GM23248 (cell line): ENCODE measurements at places on chromosomes 6 and 20. TPM values are rescaled to one million over a fixed set of nuclear protein-coding genes. Genes with fewer than 3 reads are reported as not detected.

GRCh38 chr20:49659056-49659455 is 54.6 kb downstream of the B4GALT5 start:
- DNase-seq = no peak
- no peak overlapping the region for H3K27ac ChIP-seq
- H3K4me1 ChIP-seq = peaks cover 33% of the 10 kb centered on the region

DNA sequence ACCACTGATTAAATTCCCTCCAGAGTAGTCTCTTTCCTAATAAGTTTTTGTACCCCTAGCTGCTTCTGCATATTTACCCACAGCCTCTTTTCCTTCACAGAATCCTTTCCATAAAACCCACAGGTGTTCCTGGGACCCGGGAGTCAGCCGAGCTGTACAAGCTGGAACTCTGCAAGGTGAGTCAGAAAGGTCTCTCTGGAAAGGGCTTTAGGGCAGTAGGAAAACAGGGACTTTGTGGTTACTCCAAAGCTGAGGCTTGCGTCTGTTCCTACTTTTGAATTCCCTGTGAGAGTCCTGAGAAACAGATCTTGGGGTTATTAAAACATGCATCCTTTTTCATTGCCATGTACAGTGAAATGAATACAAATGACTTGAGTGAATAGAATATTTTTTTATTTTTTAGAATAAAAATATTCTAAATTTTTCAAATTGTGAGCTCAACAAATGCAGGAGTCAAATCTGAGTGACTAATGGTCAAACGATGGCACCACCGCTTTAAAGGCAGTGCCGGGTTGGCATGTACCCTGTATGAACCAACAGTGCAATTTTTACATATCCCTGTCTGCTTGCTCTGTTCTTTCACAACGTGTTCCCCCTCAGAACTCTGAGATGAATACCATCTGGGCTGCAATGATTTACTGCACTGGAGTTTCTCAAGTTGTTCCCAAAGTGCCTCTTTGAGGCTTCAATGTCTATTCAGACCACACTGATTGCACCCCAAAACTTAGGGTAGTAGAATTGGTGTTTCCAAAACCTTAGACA is 78.4 kb downstream of the GFRAL start:
- H3K27ac ChIP-seq = no peak overlapping the region
- H3K36me3 ChIP-seq = no peaks in the 10 kb centered on the region
- H3K4me1 ChIP-seq = no peaks in the 10 kb centered on the region
- H3K4me3 ChIP-seq = no peak overlapping the region
- no peaks in the 10 kb centered on the region for H3K27me3 ChIP-seq

DNA sequence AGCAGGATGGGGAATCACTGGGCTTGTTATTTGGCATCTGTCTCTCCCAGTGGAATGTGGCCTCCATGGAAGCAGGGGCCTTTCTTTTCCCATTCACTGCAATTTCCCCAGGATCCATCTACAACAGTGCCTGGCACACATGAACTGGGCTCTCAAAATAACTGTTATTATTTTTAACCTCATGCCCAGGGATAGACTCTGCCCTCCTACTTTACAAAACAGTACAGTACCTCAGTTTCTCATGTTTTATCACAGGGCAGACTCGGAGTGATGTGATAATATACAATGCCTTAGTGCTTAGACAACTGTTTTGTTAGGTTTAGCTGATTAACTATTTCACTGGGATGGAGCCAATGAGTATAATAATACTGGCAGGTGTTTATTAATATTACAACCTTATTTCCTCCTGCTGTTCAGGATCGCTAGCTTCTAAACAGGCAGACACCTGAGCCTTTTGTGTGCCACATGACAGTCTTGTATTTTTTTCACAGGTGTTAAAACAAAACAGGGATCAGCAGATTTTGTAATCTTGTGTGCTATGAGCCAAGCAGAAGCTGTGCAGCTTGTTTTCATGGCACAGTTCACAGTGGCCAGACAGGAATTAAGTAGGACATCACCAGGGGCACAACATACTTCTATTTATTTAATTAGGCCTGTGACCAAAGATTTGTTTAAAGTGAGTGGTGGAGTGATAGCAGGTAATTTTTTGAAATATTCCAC is 157.7 kb upstream of the EYA4 start:
- DNase-seq = no peak
- H3K4me1 ChIP-seq = no peaks in the 10 kb centered on the region
- no peaks in the 10 kb centered on the region for H3K36me3 ChIP-seq

DNA sequence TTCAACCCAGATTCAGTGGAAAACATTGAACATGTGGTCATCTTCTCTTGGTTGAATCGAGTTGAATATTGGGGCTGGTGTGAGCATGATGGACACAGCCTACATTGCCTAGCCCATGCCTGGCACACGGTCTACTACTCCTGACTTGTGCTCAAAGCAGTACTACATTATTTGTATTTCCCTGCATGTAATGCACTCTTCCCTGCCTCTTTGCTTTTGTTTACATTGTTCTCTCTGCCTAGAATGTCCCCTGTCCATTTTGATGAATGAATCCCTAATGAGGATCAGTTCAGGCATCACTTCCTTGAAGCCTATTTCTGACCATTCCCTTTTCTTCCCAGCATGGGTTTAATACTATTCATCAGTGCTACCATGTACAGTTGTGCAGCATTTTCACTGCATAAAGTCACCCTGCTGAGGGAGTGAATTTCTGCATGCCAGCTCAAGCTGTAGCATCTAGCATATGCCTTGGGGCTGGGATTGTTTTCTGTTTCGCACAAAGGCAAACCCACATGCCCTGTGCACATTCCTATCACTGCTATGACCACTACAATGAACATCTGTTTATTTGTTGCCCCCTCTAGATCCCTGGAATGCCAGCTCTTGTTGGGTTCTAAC is 75.3 kb upstream of the CCN6 start:
- no peak for DNase-seq
- no peak overlapping the region for H3K4me3 ChIP-seq
- H3K4me1 ChIP-seq = peaks cover 25% of the 10 kb centered on the region
- H3K27ac ChIP-seq = no peak overlapping the region
- no peaks in the 10 kb centered on the region for H3K36me3 ChIP-seq
- no peaks in the 10 kb centered on the region for H3K27me3 ChIP-seq

Gene TCF15
- total RNA-seq = not detected in 2 replicates

- H3K36me3 ChIP-seq = no peaks in the 10 kb centered on the region
- no peak overlapping the region for H3K27ac ChIP-seq
- H3K4me1 ChIP-seq = no peaks in the 10 kb centered on the region
- DNase-seq = no peak
These were observed 321.5 kb upstream of the SASH1 start for GRCh38 chr6:148021165-148021564.

DNA sequence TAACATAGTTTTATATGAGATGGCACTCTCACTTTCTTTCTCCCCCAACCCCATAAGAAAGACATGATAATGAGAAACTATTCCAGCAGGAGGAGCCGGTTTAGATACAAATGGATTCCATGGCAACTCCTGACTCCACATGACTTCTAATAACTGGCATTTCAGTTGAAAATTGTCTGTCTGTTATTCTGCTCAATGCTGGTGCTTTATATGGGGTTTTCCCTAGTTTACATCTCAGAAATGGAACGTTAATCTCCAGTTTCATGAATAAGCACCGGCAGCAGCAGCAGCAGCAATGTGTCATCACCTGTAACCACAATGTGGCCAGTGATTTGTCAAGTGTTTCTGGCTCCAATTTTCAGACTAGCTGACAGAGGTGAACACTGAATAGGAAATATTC is 8.0 kb upstream of the SIM1 start:
- peaks cover 12% of the 10 kb centered on the region; the same call in 1 of the 2 replicates for H3K4me1 ChIP-seq
- no peak overlapping the region for H3K4me3 ChIP-seq
- no peaks in the 10 kb centered on the region for H3K36me3 ChIP-seq
- no peaks in the 10 kb centered on the region for H3K27me3 ChIP-seq
- peak; percentile 82 for DNase-seq

Gene FYN
- total RNA-seq = 166 and 177 TPM in 2 replicates

DNA sequence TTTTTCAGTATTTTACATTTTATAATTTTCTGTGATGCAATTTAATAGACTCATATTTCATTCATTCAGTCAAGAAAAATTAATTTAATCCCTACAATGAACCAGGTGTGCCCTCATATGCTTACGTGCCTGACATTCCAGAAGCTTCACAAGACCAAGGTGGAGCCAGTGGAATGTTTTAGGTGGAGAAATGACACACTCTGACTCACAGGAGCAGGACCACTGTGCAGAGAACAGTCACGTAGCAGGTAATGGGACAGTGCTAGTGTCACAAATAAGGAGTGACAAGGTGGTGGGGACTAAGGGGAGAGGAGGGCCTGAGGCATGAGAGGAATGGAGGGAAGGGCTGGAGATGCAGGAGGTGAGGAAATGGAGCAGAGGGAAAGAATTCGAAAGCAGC is 37.0 kb upstream of the HLA-G start:
- no peak overlapping the region for H3K4me3 ChIP-seq
- H3K36me3 ChIP-seq = no peaks in the 10 kb centered on the region
- H3K27ac ChIP-seq = no peak overlapping the region
- no peaks in the 10 kb centered on the region for H3K4me1 ChIP-seq

DNA sequence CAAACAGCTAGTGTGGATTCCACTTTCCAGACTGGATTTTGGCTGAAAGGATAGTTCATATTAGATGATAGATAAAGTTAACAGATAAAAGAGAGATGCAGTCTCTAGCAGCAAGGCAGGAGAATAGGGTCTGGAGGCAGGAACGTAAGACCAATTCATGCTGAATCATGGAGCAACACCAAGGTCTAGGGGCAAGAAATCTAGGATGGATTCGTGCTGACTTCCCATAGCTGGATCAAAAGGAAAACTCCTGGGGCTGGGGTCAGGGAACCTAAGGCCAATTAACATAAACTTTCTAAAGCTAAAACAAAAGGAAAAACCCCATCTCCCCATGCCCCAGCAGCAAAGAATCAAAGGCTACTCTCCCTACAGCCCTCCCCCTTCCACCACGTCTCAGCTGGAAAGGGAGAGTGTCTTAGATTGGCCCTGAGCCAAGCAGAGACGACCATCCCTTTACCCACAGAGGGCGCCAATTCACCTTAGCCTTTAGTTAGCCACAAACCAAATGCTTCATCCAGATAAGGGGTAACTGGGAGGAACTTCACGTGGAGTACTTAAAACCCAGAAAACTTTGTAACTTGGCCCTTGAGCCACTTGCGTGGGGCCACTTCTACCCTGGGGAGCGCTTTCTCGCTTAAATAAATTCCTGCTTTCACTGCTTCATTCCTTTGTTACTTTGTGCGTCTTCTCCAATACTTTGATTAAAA is 7.6 kb downstream of the TREM1 start:
- DNase-seq = peak; percentile 54
- peaks cover 4% of the 10 kb centered on the region; the same call in 1 of the 2 replicates for H3K27me3 ChIP-seq
- no peaks in the 10 kb centered on the region for H3K4me1 ChIP-seq
- no peaks in the 10 kb centered on the region for H3K36me3 ChIP-seq
- no peak overlapping the region for H3K4me3 ChIP-seq

Gene ZNF341
- total RNA-seq = 2.3 and 2.5 TPM in 2 replicates

DNA sequence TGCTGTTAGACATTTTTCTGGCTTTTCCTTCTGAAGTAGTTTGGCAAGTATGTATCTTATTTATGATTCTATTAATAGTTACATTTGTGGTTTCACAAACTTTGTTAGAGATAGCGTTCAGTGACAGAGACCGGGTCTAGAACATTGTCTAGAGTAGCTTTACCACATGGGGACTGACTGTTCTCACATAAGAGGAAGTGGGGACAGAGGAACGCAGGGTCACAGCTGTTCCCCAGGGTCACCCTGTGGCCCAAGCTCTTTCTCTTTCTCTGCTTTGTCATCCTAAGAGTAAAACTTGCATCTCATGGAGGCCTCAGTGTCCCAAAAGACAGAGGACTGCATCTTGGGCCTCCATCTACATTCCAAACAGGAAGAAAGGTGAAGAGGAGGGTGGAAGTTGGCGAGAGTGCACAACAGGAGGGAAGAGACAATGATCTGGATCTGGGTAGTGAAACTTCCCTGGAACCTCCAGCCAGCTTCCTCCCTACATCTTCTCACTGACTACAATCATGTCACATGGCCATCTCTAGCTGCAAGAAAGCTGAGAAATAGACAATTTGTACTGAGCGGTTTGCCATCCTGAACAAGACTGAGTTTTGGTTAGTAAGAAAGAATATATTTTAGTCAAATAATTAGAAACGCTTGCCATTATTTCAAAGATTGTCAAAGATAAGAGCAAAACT is 645.8 kb upstream of the ARID1B start:
- H3K27ac ChIP-seq = no peak overlapping the region
- no peaks in the 10 kb centered on the region for H3K4me1 ChIP-seq
- no peak for DNase-seq
- no peaks in the 10 kb centered on the region for H3K36me3 ChIP-seq

GRCh38 chr6:7725849-7726415 is at the start of gene BMP6:
Gene BMP6, plus strand, starts transcription at chr6:7726099. Its CDS starts 857 bp downstream, at chr6:7726956.
- H3K27ac ChIP-seq = no peak within 1 kb of the TSS
- no peaks in the 10 kb centered on the region for H3K27me3 ChIP-seq
- DNase-seq = peak; percentile 96

- H3K27me3 ChIP-seq = no peaks in the 10 kb centered on the region
- H3K36me3 ChIP-seq = no peaks in the 10 kb centered on the region
- H3K4me3 ChIP-seq = no peak overlapping the region
- no peak for DNase-seq
- no peak overlapping the region for H3K27ac ChIP-seq
These were observed 181.7 kb downstream of the ZNF217 start for GRCh38 chr20:53411891-53412290.

DNA sequence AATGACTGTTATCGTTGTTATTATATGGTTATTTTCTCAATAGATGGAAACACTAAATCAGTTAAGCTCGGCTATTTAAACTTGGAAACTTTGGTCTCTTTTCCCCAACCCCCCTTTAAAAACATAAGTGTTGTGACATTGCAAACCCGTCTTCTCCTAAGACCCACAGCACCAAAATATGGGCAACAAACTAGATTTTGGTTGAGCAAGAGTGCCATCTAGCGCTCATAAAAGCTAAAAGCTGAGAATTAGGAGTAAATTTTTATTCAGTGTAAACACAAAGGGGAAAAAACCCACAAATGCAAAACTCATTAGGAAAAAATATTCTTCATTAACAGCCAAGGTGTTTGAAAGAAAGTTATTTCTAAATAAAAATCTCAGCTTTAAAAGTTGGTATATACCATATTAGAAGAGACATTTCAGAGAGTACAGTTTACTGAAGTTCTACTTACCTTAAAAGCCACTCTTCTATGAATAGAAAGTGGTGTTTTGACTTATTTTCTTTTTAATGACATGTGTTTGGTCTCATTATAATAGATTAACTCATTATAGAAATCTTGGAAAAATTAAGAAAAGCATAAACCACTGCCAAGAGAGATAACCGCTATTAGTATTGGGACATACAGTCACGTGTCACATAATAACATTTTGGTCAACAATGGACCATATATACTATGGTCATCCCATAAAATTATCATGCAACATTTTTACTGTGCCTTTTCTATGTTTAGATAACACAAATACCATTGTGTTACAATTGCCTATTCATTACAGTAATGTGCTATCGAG is 21.1 kb downstream of the SESN1 start:
- no peak overlapping the region for H3K4me3 ChIP-seq
- H3K36me3 ChIP-seq = no peaks in the 10 kb centered on the region
- H3K4me1 ChIP-seq = peaks cover 15% of the 10 kb centered on the region
- no peak overlapping the region for H3K27ac ChIP-seq

Gene NKX2-2
- total RNA-seq = not detected in 2 replicates

GRCh38 chr6:79520534-79520933 is 16.7 kb downstream of the LCA5 start:
- DNase-seq = peak; percentile 24
- no peak overlapping the region for H3K27ac ChIP-seq
- no peaks in the 10 kb centered on the region for H3K36me3 ChIP-seq
- H3K4me3 ChIP-seq = no peak overlapping the region
